CD4-positive, alpha-beta T cell treated with Interleukin-15 for 4 hours (primary cell): ENCODE measurements at places on chromosomes 4 and X.

GRCh38 chr4:17812125-17812524 lies 1.3 kb downstream of the NCAPG start:
- DNase-seq, result no peak

DNA sequence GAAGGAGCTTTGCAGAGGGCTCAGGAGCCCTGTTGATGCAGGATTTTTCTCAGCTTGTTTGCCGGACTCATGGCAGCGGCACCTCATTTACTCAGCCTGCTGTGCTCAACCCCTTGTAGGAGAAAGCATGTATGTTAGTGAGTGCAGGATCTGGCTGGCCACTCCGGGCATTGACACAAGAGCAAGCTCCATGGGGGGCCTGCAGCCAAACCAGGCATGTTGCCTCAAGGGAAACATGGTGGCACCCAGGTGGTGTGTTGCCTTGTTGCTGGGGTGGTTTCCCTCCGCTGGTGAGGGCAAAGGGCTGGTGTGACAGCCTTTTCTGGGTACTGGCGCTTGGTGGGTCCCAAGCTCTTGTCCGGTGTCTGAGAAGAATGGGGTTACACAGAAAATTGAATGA lies 189.3 kb upstream of the ANXA3 start:
- no peak for DNase-seq

- no peak for DNase-seq
Observed at GRCh38 chr4:68187145-68187544, 57.5 kb upstream of the TMPRSS11F start.

DNA sequence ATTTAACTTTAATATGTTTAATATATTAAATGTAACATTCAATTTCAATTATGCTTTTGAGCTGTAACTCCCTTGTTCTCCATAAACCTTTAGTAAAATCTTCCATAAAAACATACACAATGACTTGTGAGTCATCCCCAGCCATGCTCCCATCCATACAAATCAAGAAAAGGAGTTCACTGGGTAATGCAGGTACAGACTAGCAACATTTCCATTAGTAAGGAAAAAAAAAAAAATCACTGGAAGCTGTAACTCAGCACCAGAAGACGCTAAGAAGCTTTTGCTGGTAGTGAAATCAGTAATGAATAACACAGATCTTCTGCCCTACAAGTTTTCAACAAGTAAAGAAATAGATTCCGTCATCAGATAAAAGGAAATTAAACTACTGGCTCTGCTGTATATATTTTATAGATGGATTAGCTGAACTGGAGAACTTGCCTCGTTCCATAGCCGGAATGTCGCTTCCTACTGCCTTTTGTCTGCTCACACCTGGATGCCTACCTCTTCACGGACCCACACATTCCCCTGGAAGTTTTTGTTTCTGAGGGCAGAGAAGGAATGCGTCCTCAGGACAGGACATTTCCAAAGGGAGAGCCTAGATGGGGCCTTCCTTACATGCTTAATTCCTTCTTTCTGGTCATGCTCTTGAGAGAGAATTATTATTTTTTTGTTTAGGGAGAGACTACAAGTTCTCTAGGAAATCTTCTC lies 298.4 kb upstream of the ANKRD50 start:
- DNase-seq, result no peak
